Right cardiac atrium (tissue), 5 donors: ENCODE measurements at places on chromosomes 16 and 17. TPM values are rescaled to one million over a fixed set of nuclear protein-coding genes. Genes with fewer than 3 reads are reported as not detected.
A peak's percentile ranks its signal among the peaks of the same experiment; 100 is the strongest.

PIK3R5 gene
- total RNA-seq, result 4.9 TPM

UNC45B gene
- total RNA-seq, result 141 TPM

TUBB3 gene
- total RNA-seq, result 1.3 TPM

MT4 gene
- total RNA-seq, result not detected

TMC7 gene
- 0.44 TPM for total RNA-seq

DNA sequence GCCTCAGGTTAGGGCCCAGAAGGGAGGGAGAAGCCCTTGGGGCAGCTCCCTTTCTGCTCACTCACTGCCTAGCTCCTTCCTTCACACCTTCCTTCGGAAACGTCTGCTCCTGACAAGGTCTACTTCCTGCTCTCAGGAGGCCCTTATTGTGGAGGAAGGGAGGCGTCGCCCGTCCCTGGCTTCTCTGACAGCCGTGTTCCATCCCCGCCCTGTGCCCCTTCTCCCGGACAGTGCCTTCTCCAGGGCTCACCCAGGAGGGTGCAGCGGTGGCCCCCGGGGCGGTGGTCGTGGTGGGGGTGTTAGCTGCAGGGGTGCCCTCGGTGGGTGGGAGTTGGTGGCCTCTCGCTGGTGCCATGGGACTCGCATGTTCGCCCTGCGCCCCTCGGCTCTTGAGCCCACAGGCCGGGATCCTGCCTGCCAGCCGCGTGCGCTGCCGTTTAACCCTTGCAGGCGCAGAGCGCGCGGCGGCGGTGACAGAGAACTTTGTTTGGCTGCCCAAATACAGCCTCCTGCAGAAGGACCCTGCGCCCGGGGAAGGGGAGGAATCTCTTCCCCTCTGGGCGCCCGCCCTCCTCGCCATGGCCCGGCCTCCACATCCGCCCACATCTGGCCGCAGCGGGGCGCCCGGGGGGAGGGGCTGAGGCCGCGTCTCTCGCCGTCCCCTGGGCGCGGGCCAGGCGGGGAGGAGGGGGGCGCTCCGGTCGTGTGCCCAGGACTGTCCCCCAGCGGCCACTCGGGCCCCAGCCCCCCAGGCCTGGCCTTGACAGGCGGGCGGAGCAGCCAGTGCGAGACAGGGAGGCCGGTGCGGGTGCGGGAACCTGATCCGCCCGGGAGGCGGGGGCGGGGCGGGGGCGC is 231.9 kb downstream of the SEC14L1 start:
- peak; percentile 87 for DNase-seq

- DNase-seq, result no peak
Measured at GRCh38 chr17:12421646-12422306, 243.9 kb upstream of the MYOCD start.

KRT9 gene
- not detected for total RNA-seq

ZNF263 gene
- total RNA-seq, result 10.8 TPM

ABCC11 gene
- 0.09 TPM for total RNA-seq

KRT14 gene
- total RNA-seq, result not detected

- no peak for DNase-seq
Measured at GRCh38 chr16:65878347-65878746, 488.1 kb upstream of the CDH5 start.

SCN4A gene
- 3.4 TPM for total RNA-seq

GRCh38 chr16:84582958-84583516 is 34.8 kb downstream of the COTL1 start:
- DNase-seq, result no peak

CCDC154 gene
- 0.57 TPM for total RNA-seq

CRISPLD2 gene
- total RNA-seq, result 69.5 TPM

GRCh38 chr16:89395150-89396142 is 94.9 kb downstream of the ANKRD11 start:
- peak; percentile 89 for DNase-seq

DNA sequence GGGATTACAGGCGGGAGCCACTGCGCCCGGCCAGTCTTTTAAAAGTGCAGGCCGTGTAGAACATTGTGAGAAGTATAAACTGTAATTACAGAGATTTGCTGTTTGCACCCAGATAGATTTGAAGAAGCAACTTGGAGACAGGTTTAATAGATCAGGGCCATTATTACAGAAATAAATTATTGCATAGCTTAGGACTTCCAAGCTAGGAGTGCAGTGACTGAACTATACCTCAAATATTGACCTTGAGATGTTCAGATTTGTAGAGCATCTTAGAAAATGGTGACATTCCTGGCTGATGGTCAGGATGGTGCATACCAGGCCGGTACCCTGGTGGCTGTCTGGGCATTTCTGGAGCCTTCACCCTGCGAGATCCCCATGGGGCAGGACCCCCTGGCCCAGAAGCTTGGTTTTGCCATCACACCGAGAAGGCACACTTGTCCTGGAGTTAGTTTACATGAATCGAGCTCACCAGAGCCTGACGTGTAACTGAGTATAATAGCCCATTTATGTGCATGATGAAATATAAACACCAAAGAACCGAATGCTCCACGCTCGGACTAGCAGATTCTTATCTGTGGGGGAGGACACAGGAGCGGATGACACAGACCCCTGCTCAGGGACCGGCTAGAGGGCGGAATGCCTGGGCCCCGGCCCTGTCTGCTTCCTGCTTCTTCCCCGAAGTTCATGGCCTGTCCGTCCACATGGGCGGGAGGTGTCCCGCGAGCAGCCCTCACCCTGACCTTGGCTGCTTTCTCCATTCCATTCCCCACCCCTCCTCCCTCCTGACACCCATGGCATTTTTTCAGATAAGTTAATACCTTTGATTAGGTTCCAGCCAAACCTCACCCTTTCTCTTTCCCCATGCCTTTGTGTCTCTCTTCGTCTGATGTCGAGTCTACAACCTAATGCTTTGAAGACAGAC is 32.1 kb downstream of the CCDC40 start:
- DNase-seq, result peak; percentile 82

- no peak for DNase-seq
Measured at GRCh38 chr17:80899402-80900268, 92.0 kb upstream of the CHMP6 start.
